ENCODE measurements at places on chromosomes 4 and X. TPM values are rescaled to one million over a fixed set of nuclear protein-coding genes. Genes with fewer than 3 reads are reported as not detected.

DNA sequence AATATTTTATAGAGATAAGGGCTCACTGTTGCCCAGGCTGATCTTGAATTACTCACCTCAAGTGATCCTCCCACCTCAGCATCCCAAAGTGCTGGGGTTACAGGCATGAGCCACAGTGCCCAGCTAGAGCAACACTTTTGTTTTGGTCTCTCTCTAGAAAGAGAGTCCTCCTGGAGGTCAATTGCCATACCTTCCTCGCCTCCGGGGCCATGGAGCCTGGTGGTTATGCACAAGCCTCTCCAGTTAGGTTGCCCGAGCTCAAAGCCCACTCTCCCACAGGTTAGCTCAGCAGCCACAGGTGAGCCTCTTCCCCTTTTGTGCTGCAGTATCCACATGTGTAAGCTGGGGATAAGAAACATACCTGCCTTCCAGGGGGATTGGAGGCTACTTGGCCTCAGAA lies 24.2 kb upstream of the MAN2B2 start:
- no peak for DNase-seq

GRCh38 chr4:157423526-157424020 lies 203.0 kb downstream of the GRIA2 start:
- DNase-seq = no peak

DNA sequence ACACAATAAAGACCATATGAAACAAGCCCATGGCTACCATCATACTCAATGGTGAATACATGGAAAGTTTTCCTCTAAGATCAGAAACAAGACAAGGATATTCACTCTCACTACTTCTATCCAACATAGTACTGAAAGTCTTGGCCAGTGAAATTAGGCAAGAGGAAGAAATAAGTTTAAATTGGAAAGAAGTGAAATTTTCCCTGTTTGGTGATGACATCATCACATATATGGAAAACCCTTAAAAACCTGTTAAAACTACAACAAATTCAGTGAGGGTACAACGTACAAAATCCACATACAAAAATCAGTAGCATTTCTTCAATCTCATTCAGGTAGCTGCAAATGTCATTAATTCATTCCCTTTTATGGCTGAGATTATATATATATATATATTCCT lies 164.0 kb upstream of the IRS4 start:
- no peak for DNase-seq

DNA sequence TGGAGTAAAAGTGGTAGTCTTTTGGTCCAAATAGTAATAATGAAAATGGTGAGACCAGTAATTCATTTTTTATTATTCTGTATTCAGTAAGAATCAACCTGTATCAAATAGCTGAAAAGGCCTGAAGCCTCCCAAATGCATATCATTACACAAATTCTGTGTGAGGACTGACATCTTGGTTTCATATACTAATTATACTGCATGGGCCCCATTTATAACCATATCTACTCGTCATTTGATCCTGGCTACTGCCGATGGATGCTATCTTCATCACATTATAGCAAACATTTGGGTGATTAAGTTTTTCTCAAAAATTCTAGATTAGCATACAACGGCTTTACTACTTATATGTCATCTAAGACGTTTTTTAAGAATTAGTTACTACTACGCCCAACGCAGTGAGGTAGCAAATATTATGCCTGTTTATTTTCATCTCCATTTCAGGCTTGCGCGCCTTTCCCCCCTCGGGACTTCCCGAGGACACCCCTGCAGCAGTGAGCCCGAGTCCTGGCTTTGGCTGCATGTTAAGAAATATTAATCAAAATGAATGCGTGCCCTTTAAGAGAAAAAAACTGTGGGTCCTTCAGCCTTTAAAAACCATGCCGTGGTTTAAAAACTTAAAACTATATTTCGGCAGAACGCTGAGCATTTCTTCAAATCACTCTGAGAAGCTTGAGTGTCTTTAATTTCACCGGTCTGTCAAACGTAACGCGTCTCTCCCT lies 814 bp upstream of the MMAA start:
- DNase-seq = no peak

DNA sequence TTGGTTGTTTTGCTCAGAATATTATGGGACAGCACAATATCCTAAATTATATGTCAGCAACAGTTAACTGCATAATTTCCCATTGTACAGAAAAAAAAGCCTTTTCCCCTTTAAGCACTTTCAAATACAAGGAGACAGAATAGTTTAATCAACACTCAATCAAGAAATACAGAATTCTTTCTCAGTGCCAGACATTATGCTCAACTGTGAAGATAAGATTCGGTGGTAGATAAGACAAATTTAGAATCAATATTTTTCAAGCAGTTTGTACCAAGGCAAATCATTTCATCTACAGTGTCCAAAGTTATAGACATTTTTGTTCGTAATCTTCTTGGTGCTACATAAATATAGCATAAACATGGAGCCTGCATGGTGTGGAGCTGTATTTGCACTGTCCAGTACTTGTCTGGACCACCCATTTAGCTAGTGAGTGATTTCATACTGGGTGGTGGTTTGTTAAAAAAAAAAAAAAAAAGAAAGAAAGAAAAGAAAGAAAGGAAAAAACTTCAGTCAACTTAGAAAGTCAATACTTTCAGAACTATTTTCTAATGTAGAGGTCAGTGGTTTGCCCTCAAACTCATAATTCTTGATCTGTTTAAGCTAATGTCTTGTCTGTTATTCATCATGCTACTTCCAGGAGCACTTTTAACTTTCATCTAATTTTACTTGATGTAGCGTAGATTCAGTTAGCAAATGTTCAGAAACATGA lies 522.9 kb downstream of the FAT4 start:
- DNase-seq = no peak

The DOCK11 gene
- 63.1 TPM for total RNA-seq

The VEGFC gene
- total RNA-seq = not detected

GRCh38 chrX:40098264-40099054 lies 701 bp upstream of the BCOR start:
- peak; percentile 79 for DNase-seq

DNA sequence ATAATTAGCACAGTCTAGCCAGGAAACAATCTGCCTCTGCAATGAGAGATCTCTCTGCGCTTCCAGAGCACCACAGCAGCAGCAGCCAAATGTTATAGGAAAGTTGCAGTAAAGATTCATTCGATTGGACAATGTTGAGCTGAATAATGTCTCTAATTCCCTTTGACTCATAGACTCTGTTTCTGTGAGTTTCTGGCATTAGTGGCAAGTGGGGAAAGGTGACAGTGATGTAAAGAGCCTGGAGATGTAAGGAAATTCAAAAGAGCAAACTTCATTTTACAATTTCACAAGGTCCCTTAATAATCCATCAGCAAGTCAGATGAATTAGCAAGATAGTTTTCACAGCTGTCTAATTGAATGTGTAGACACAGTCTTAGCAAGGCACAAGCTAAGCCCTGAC lies 184.4 kb downstream of the VEGFC start:
- DNase-seq = no peak

GRCh38 chr4:112523764-112524505 lies 8.0 kb upstream of the NEUROG2 start:
- peak; percentile 84 for DNase-seq

DNA sequence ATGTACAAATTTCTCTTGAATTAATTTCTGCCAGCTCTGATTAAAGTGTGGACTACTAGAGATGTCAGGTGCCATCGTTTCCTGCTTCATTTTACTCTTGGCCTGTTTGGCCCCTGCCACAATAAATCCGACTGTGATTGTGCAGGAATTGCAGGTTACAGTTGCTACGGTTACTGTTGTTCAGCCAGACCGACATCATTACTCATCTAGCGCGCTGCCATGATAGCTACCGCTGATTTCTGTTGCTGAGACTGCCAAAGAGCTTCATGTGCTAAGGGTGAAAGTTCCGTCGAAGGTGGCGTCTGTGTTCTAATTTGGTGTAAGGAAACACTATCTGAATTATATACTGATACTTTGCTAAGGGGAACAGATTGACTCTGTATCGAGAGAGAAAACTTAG lies 22.1 kb downstream of the SLIT2 start:
- no peak for DNase-seq

The PRDX4 gene
- 31.7 TPM for total RNA-seq

DNA sequence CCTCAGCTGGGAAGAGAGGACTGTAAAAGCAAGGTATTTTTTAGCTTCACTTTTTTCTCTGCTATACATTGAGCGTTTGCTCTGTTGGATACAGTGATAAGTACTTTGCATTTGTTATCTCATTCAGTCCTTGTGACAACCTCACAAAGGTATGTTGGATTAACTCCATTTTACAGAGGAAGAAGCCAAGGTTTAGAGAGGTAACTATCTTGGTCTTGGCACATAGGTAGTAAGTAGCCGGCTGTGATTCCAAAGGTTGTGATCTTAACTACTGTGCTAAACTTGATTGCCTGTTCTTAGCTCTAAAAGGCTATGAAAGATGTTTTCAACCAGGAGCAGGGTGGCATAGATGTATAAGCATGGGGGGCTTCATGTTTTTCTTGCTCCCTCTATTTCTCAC lies 134.4 kb downstream of the POLA1 start:
- DNase-seq = no peak

The TMPRSS11E gene
- 0.12 TPM for total RNA-seq

The GPR119 gene
- total RNA-seq = not detected

The SERPINA7 gene
- not detected for total RNA-seq

DNA sequence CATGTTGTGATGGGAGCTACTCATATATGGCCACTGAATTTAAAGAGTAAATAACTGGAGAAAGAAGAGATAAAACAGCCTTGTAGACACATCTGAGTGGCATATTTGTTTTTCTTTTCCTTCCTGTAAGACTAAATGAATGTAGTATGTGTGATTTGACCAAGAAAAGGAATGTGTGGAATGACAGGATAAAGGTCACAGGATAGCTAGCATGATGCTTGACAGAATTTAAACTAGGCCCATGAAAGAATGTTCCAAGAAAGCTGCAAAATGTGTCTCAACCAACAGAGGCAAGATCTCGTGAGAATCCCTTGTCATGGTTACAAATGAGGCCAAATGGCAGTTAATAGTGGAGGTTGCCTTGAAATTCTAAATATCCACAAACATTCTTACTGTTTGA lies 137.0 kb downstream of the KCNIP4 start:
- no peak for DNase-seq

Data from activated CD8-positive, alpha-beta memory T cell treated with anti-CD3 and anti-CD28 coated beads, Interleukin-2, amount 10 ng/mL, durations not matched to agents 7 days and 5 days (primary cell).